Activated CD8-positive, alpha-beta memory T cell treated with anti-CD3 and anti-CD28 coated beads, Interleukin-2, amount 50 U/mL, for 48 hours (primary cell): ENCODE measurements at places on chromosomes 5 and 9.

GRCh38 chr5:159208514-159209437 lies 577 bp downstream of the RNF145 start:
- peak; percentile 65 for DNase-seq

- no peak for DNase-seq
Observed at GRCh38 chr5:172672681-172673080, 31.6 kb downstream of the NEURL1B start.

DNA sequence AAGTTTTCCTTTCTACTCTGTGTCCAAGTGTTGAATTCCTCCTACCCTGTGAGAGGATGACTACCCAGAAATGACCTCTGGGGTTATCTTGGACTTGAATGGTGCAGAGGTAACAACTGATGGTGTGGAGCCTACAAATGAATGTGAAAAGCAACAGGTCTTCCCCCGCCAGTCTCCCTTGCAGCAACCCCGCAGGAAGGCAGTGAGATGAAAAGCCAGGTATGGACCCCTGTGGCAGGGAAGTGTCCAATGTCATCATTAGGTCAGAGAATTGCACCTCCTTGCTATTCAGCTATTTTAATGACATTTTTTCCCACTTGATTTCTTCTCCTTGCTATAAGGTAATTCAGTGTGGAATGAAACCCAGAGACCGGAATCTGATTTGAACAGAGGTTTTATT lies 58.5 kb downstream of the MAT2B start:
- DNase-seq, result no peak

DNA sequence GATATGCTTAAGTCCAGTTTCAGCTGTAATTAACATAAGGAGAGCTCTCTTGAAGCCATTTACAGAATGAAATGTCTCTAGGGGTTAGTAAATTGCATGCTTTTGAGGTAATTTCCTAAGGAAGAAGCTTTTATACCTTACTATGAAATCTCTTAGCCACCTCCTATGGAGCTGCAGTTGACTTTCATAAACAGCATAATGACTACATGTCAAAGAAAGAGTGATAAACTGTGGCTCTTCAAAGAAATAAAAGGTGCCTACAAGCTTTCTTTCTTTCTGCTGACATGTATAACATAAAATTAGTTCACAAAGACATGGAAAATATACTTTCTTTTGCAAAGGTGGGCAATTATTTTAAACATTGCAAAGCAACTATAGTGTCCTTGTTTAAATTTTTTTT lies 90.8 kb downstream of the TMEM167A start:
- no peak for DNase-seq

- no peak for DNase-seq
Observed at GRCh38 chr9:97807681-97808080, 45.3 kb upstream of the FOXE1 start.

DNA sequence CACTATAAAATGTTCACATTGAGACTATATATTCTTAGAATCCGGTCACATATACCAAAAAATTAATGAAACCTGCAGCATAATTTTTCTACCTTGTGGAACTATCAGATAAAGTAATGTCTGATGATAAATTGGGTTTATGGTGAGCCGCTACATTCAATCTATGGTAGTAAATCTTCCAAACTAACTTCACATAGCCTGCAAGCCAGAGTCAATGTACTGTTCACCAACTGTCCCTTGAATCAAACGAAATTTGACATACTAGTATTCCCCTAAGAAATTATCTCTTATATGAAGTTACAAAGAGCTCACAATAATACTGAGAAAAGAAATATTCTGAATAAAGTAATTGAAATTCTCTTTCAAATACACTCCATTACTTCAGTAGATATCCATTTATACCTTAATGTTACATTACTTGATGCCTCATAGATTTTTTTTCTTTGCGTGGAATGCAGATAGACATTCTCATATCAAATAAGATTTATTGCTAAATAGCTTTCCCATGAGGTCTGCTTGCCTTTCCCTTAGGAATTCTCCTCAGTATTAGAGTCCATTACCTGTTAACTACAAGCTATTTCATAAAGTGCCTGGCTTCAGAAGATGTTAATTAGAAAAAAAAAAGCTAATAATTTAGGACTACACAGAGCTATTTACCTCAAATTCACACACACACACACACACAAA lies 169.5 kb downstream of the PTPRD start:
- no peak for DNase-seq

- DNase-seq, result no peak
Observed at GRCh38 chr9:127633216-127633862, 21.3 kb downstream of the STXBP1 start.

- no peak for DNase-seq
Observed at GRCh38 chr5:36369219-36369690, 67.6 kb upstream of the RANBP3L start.

- no peak for DNase-seq
Observed at GRCh38 chr5:44486591-44486990, 97.4 kb upstream of the FGF10 start.

- DNase-seq, result no peak
Observed at GRCh38 chr5:135667204-135667603, 88.4 kb upstream of the CXCL14 start.

DNA sequence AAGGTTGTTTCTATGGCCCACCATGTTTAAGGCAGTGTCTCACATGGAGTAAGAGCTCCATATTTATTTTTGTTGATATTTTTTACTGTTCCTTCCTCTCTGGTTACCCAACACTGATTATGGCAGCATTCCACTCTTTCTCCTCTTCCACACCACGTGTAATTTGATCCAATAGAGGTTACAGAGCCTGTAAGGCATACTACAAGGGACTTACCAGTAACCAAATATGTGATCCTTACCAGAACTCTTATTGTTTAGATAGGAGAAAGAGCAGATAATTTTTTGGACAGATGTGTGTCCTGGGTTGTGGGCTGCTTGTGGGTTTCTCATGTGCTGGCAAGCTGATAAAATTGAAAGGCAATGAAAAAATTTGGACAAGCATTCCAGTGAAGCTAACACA lies 261.3 kb downstream of the TMEM167A start:
- no peak for DNase-seq

DNA sequence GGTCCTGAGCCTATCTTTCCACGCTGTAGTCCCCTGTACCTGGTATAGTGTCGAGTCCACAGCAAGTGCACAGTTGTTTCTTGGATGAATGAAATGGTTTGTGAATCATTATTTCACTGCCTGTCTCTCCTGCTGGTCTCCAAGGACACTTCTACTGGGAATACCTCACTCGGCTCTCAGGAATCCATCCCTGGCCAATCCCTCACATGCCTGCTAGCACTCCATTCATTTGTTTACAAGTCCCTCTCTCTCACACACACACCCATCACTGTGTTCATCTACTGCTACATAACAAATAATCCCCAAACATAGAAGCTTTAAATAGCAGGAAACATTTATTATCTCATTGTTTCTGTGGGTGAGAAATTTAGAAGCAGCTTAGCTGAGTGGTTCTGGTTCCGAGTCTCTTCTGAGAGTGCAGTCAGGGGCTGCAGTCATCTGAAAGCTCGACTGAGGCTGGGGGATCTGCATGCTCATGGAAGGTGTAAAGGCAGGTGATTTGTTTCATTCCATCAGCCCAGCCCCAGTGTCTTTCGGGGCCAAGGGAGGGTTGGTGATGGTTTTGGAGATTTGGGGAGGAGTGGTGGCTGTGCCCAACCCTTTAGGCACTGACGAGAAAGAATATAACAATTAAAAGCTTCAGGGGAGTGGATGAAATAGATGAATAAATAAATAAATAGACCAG lies 132.7 kb upstream of the IER5L start:
- DNase-seq, result no peak

DNA sequence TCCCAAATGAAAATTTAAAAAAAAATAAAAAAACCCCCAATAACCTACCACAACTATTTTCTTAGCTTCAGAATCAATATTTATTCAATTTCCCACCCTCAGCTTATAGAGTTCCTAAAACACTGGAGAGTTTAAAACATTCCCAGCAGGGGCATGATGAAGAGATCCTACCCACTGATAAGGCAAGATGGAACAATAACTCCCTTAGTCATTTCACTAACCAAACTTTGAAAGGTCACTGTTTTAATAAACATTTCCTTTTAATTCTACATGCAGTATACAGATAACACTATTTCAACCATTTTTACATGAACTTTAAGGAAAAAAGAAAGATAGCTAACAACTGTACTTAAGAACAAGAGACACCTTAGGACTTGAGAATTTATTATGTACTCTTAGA lies 34.9 kb upstream of the ACOT12 start:
- DNase-seq, result no peak

DNA sequence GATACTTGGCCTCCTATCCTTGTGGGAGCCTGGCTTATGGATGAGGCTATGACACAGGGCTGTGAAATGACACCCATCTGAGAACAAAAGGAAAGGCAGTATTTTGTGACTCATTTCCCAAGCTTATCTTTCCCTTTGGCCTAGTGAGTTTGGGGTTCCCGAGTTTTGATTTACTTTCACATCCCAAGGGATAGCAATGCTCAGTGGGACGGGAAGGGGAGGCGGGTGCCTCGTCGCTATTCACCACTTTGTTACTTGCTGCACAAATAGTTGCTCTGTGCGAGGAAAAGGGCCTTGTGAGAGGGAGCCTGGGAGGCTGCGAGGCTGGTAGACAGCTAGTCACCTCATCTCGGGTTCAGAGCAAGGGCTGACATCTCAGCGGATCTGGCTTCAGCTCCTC lies 59.1 kb upstream of the ENTREP1 start:
- DNase-seq, result no peak

DNA sequence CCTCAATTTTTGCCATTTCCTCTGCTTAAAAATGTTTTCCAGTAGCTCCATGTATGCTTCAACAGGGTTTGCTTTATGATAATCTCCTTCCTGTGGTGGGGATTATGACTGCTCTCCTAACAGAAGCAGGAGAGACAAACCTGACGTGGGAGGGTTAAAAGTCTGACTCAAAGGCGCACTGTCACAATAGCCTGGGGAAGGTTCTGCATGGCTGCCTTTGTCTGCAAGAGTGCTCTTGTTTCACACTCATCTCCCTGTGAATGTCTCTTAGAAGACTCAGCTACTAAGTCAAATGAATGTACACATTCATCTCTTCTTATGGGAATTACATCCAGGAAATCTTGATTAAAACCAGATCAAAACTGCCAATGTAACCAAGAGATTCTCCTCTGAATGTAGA lies 90.9 kb upstream of the MTAP start:
- DNase-seq, result no peak

DNA sequence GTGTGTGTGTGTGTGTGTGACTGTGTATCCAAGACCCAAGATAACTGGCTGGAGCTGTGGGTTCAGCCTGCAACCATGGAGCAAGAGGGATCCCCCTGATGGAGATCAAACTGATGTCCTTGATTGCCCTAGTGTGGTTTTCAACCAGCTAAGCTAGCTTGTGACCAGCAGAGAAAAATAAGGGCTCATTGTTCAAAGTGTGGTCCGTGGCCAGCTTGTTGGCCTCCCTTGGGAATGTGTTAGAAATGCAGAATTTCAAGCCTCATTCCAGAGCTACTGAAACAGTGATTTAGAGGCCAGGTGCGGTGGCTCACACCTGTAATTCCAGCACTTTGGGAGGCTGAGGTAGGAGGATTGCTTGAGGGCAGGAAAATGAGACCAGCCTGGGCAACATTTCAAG lies 79.9 kb downstream of the ACER2 start:
- DNase-seq, result no peak

GRCh38 chr9:84567805-84568204 lies 101.7 kb upstream of the NTRK2 start:
- DNase-seq, result no peak

DNA sequence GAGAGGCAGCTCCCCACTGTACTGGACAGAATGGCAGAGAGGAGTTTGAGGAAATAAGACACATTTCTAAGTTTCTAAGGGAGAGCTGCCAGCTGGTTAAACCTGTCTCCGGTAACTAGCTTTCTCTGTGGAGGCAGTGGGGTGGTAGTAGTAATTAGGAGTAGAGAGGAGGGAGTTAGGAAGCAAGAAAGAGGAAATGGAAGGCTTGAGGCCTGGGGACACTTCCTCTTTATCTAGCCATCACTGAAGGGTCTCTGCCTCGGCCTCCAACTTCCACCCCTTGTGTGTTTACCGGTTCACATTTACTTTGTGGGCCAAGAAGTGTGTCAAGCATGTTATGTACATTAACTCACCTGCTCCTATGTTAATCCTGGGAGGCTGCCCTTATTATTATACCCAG lies 462.2 kb upstream of the DMAC1 start:
- DNase-seq, result no peak

GRCh38 chr9:83060556-83060955 lies 2.4 kb downstream of the RASEF start:
- DNase-seq, result no peak

GRCh38 chr5:21680196-21680595 lies 1172.9 kb downstream of the CDH12 start:
- DNase-seq, result no peak

DNA sequence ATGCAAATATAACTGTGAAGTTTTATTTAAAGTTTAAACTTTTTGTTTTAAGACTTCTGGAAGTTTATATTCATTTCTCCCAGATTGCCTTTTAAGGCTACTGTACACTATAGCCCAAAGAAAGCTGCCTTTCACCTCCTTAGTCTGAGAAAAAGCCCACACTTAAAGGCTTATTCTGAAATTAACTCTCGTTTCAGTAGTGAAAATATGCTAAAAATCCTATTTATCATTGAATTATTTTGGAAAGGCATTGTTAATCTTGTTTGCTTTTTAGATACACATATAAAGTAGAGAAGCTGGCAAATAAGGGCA lies 3.3 kb upstream of the PURA start:
- DNase-seq, result no peak

DNA sequence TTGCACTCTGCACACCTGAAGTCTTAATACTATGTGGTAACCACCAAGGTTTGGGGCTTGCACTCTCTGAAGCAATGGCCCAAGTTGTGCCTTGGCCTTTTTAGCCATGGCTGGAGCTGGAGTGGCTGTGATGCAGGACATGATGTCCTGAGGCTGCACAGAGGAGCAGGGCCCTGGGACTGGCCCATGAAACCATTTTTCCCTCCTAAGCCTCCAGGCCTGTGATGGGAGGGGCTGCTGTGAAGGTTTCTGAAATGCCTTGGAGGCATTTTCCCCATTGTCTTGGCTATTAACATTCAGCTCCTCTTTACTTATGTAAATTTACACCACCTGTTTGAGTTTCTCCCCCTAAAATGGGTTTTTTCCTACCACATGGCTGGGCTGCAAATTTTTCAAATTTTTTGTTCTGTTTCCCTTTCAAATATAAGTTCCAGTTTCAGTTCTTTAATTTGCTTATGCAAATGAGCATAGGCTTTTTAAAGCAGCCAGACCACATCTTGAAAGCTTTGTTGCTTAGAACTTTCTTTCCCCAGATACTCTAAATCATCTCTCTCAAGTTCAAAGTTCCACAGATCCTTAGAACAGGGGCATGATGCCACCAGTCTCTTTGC lies 237.4 kb upstream of the DMAC1 start:
- DNase-seq, result no peak

DNA sequence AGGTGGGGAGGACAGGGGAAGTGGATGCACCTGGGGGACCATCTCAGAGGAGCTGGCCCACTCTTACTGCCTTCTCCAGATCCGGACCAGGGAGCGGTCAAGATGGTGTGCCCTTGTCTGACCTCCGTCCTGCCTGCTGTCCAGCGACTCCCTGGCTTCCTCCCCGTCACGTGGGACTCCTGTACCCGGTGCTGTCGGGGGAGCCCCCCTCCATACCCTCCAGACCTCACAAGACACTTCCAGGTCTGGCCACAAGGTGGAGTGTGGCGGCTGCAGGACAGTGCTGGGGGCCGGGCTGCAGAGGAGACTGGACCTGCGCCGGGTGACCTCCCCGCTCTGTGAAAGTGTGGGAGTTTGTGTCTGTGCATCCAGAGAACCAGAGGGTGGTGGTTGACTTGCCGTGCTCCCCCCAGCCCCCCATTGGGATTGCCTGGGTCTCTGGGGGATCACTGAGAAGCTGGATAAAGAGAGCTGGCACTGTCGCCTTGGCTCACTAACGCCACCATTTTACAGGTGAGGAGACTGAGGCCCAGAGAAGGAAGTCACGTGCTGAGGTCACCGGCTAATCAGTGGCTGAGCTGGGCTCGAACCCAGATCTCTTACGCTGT lies 1.9 kb upstream of the CRB2 start:
- DNase-seq, result peak; percentile 86
